Globus pallidus (tissue), 1 donor: ENCODE measurements at places on chromosomes 2 and 18.
A peak's percentile ranks its signal among the peaks of the same experiment; 100 is the strongest.

DNA sequence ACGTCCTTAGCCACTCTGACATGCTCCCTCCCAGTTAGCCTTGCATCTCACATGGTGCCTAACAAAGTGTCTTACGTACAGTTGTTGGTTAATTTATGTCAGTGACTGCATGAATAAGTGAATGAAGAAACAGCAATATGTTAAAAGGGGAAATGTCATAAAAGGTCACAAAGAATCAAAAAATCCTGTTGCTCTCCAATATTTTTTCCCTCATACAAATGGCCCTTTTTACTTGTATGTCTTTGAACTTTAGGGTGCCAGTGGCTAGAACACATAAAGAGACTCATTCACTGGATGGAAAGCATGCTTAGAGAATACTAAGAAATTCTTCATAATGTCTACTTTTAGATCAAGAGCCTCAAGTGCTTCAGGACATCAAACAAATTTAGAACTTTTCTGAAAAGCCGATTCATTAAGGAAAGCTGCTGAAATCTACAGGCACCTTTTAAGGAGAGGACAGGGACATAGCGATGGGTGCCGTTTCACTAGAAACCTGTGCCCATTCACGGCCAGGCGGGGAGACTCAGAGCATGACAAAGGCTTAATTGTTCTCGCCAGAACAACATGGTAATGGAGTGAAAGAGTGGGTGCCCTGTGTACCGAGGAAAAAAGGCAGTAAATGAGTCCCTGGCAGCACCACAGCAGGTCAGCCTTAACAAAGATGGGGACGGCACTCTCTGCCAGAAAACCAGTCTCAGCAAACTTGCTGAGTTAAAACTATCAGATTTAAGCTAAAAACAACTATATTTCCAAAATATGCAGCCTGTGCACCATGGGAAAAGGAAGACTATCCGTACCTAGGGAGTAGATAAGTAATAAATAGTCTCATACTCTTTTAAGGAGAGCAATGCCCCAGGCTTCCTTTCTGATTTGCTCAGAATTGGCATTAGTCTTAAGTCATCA, 71.6 kb upstream of the SPTBN1 start:
- peak; percentile 93 for DNase-seq

DNA sequence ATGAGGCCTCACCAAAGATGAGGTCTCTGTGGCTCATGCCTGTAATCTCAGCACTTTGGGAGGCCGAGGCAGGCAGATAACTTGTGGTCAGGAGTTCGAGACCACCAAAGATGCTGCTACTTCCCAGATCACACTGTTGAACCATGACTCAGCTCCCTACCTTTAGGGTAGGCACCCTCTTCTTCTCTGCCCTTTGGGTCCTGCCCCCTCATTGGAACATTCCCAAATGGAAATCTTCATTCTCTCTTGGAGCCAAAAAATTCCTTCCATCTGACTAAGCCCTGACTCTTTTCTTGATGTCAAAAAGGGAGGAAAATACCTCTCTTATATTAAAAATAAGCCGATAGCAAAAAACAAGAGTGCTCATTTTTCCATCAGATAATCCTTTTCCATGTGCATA, 183.5 kb downstream of the PAX3 start:
- DNase-seq, result no peak

DNA sequence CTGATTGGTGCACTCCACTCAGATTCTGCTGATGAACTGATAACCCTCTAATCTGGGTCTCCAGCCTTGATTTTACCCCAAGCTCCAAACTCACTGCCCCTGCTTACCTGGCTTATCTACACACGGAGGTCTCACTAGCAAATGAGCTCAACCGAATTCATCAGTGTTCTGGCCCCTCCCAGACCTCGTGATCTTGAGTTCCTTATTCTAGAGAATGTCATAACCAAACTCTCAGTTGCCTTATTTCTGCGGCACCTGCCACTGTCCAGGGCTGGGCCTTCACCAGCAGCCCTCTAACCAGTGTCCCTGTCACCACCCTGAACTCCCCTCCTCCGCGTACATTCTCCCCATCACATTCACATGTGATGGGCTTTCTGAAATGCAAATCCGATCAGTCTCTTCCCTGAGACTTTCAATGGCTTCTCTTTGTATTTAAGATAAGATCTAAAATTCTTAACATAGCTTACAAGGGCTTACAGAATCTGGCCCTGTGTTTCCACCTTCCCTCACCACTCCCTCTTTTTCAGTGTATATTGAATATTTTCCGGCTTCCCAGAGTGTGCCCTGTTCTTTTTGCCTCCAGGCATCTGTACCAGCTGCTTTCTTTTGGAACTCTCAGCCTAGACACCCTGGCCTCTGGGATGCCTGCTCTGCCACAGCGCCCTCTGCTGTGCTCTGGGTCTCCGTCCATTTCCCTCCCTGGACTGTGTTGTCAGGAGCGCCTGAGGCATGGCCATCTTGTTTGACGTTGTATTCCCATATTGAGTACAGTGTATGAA, 31.1 kb downstream of the NAB1 start:
- peak; percentile 74 for DNase-seq

GRCh38 chr2:36449943-36450392, 94.4 kb downstream of the CRIM1 start:
- DNase-seq, result no peak

GRCh38 chr2:42060028-42060427, 12.2 kb downstream of the PKDCC start:
- no peak for DNase-seq

DNA sequence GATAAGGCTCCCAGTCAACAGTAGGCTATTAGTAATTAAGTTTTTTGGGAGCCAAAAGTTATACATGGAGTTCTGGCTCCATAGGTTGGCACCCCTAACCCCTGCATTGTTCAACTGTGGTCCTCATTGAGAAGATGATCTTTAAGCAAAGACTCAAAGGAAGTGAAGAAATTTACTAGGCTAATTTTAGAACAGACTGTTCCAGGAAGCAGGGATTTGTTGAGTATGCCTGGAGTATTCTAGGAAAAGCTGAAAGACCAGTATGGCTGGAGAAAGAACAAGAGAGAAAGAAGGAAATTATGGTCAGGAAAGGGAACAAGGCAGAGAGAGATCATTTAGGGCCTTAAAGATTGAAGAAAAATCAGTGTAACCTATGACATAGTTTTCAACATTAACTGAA, 125.1 kb downstream of the PMAIP1 start:
- no peak for DNase-seq

DNA sequence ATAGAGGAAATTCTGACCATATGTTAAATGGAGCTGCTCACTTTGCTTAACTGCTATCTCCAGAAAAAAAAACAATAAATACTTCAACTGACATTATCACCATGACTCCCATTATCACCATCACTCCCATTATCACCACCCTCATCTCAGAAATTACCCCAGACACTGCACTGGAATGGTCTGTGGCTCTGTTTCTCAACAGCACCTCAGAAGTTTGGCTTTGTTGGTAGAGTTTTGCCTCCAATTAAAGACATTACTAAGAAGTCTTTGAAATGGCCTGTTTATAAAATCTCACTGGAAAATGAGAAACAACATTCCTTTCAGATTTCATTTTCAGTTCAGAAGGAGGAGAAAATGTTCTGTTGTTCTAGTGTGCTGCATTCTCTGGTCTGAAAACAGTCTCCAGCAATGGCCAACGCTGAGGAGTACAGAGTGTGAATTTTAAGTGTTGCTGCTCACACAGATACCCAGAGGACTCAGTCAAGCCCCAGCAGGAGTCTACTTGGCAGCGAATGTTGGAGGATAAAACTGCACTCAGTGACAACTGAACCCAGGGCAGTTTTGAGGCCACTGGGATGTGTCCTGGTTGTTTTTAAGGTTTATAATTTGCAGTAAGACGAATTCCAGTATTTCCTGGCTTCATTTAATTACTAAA, 364.5 kb upstream of the CDH2 start:
- DNase-seq, result peak; percentile 63

- DNase-seq, result peak; percentile 85
These were observed 15.6 kb upstream of the CEP68 start for GRCh38 chr2:65040400-65041261.

DNA sequence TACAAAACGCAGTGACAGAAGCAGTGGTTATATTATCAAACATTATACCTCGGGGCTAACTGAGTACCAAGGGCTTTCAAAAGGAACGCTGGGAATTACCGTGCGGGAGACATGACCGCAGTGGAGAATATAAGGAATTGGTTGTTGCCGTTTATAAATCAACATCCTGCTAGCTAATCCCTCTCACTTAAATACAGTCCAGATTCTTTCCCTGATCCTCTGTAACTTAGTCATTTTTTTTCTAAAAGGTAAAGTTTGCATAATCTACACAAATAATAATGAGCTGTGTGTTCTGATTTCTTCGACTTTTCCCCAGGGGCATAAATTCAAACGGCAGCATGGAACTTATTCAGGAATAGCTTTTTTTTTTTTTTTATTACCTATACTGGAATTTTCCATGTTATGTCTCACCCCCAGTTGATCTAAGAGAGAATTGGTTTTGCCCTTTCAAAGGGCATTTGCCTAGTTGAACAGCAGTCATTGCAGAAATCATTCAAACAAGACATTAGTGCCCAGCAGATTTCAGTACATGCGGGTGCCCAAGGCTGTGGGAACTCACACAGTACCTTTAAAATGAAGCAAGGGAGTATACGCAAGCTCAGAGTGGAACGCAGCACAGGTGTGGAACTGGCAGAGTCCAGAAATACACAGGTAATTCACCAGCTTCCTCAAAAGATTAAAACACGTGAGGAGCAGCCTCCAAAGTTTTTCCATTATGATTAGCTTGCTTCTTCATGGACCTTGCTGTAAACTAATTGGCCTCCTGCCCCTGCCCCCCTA, 63.9 kb downstream of the SMIM21 start:
- no peak for DNase-seq

DNA sequence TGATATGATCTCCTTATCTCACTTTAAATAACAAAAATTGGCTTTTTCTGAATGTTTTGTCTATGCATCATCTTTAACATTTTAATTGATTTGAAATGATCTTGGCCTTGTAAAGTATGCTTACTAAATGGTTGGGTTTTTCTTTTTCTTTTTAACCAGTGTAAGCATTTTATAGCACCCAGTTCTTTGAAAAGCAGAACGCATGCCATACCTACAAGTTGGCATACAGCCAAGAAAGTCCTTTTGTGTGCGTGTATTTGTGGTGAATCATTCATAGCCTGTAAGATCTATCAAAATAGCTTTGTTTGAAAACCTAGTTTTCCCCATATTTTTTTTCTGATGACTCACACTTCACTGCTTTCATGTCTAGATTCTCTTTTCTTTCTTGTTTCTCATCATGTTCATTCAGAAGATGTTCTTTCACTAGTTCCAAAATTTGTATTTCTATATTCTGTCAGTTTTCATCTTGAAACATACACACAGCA, 4.1 kb upstream of the VRK2 start:
- DNase-seq, result no peak

GRCh38 chr2:134249755-134250154, 4.1 kb upstream of the MGAT5 start:
- DNase-seq, result no peak

DNA sequence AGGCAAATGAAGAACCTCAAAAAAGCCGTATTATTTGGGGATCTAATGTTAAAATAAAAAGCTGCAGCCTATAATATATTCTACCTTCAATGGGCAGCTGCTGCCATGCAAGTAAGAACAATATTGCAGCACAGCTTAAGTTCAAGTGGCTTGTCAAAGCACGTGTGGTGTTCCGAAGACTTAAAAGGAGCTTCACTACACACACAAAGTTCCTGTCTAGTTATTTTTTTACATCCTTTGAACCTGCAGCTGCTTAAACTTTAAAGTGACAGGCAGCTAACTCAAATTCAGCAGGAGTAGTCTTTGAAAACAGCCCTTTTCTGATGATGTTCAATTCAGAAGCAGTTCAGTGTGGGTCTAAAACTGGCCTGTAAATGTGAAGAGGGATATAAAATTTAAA, 85.8 kb upstream of the XIRP2 start:
- DNase-seq, result no peak

GRCh38 chr2:34703292-34703691, 1104.2 kb upstream of the FAM98A start:
- DNase-seq, result no peak

DNA sequence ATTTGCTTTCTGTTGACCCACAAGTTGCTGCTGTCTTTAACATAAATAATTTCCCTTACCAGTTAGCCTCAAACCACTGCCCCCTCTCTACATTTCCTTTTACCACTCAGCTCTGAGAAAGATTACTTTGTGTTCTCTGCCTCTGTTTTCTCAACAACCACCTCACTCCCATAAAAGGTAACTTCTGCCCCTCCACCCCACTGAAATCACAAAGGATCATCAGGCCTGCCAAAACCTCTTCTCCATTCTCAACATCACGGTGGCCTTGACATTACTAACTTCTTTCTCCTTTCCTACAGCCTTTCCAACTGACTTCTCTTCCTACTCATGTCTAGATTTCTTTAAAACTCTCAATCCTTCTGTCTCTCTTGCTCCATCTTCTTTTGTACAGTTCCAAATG, 10.1 kb downstream of the ACADL start:
- no peak for DNase-seq

DNA sequence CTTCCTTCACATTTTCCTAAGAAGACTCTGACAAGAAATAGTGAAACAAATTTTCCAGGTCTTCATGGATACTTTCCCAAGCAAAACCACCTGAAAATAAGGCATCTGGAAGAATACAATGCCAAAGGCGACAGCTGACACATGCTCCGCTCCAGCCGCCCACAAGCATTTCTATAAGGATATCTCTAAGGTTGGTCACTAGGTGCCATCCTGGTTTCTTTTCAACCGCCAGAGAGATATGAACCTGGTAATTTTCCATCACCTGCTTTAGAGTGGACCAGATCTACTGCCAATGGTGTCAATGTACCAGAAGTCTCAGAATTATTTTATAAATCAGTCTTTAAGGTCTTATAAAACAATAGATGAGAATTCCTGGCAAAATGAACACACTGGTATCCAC, 97.2 kb downstream of the GAREM1 start:
- DNase-seq, result no peak

DNA sequence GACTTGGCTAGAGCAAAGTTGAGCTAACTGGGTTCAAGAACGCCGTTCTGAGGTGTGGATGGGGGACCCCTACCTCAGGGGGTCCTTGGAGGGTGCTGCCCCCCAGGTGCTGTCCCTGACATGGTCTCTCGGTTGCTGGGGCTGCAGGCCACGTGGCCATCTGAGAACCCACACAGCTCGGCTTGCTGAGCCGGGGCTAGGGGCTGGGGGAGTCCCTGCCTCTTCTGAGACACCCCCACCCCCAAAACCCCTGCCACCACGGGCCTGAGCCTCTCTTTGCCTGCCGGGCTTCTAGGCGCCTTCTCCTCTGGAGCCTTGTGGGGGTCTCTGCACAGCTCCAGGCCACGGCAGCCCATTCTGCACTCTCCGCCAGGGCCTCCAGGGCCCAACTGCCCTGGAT, 52.0 kb upstream of the LAMA1 start:
- no peak for DNase-seq
